ENCODE measurements at places on chromosomes 6 and 20.

DNA sequence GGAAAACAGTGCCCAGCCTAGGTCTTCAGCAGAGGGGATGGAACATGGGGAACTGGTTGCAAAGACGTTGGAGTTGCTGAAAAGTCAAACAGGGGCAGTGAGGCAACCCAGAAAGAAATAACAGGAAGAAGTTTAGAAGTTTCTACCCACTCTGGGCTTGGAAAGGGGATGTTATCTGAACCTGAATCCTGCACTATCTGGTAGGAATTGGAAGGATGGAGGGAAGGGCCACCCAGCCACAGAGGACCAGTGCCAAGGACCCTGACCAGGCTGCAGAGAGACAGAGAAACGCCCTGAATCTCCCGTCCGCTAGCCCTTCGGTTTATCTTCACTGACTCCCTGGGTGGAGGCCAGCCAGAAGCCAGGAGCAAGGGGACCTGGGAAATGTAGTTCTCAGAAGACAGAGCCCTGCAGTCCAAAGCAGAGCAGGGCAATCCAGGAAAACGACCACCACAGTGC is 217.3 kb upstream of the RREB1 start:
- DNase-seq, result no peak

DNA sequence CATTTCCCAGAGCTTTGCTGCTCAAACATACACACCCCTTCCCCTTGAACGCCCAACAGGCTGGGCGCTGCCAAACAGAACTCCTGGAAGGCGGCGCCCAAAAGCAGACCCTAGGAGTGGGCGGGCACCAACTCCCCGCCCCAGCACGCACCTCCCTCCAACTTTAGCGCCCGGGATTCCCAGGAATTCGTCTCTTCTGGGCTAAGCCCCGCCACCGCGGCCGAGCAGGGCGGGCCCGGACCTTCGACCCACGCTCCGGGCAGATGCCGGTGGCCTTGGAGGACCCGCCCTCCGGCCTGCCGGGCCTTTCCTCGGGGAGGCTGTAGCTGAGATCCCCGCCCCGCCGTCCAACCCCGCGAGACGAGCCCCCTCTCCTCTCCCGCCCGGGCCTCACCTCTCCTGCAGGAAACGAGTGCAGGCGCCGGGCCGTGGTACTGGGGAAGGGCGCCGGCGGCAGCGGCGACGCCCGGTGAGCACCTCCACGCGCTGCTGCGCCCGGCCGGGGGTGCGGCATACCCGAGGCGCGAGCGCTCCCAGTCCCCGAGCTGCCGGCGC is 659 bp downstream of the MCUR1 start:
- DNase-seq, result peak; percentile 87

GRCh38 chr6:13655700-13656099 is 40.6 kb downstream of the NOL7 start:
- no peak for DNase-seq

DNA sequence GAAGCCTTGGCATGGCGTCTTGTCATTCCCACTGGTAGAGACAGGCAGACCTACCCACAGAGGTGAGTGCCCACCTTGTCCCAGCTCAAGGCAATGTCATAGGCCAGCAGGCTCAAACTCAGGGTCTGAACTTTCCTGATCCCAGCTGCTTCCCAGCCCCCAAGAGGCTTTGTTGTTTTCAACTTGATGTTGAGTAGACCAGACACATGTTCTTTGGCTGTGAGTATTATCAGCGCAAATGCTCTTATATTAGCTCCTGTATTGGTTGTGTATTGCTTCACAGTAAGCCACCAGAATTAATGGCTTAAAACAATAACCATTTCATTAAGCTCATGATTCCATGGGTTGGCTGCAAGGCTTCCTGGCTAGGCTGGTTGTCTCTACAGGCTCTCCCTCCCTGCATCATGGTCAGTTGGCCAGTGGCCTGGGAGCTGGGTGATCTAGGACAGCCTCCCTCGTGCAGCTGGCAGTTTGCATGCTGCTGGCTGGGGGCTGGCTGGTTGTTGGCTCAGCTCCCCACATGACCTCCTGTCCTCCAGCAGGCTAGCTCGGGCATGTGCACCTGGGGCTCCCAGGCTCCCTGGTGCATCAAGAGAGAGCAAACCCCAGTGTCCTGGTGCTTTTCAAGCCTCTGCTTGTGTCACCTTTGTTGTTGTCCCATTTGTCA is 21.6 kb downstream of the TOX2 start:
- no peak for DNase-seq

GRCh38 chr6:169895926-169896761 is 144.7 kb downstream of the ERMARD start:
- no peak for DNase-seq

DNA sequence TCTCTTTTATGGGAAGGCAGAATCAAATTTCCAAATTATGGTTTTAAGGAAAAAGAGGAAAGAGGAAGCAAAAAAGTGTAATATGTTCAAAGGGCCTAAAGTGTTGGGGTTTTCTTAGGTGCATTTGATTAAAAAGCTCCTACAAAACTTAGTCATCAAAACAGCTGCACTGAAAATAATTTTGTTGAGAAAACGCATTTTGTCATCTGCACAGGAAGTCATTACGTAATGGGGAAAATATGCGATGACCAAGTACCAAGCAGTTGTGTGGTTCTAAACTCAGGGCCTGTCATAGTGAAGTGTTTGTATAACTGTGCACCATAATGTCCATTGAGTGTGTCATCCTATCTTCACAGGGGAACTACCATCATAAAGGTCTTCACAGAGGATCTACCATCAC is 15.6 kb downstream of the HAO1 start:
- no peak for DNase-seq

GRCh38 chr6:146297815-146298214 is 245.8 kb upstream of the RAB32 start:
- DNase-seq, result no peak

- DNase-seq, result no peak
These were observed 619.4 kb upstream of the CDH4 start for GRCh38 chr20:60632391-60633262.

DNA sequence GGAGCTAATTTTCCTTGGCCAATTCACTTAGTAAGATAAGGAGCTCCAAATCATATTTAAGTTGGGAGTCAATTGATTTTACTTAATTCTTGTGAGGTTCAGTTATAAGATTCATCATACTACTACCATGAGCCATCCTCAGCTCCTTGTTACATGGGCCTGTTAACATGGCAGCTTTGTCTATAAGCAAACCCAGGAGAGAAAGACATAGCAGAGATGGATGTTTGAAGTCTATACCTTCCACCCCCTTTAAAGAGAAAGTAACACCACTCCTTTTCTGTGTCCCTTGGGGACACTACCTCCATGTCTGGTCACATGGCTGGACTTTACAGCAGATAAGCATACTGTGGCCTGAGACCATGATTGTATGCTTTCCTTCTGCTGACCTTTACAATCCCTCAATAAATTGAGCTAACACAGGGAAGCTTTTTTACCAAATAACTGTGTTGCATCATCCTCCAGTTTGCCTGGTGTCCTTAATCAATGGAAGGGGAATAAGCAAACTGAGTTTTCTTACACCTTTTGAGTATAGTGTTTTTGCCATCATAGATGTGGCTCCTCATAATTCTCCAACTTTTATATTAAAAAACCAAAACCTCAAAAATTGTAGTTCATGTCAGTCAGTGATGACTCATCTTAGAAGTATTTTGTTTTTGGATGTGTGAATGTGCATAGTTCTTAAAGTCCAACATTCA is 9.8 kb upstream of the ZNFX1 start:
- DNase-seq, result no peak

- DNase-seq, result no peak
These were observed 62.2 kb downstream of the MYLK4 start for GRCh38 chr6:2688401-2689064.

DNA sequence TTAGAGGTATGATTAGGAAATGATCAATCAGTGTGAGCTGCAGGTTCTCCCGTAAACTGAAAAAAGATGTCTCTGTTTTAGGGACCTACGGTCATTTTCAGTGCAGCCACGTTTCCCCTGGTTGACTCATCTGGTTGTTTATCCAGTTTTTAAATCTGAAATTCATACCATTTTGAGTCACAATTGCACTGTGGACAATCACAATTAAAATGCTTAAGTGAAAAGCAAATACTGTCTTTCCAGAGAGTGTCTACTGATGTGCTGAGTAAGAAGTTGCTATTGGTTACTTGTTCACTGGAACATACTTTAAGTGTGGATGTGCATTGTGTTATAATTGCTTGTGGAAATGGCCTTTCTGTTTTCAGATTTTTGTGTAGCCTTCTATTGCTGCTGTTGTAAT is 305.1 kb upstream of the SASH1 start:
- no peak for DNase-seq

GRCh38 chr6:43932259-43933147 is 162.5 kb downstream of the VEGFA start:
- no peak for DNase-seq

GRCh38 chr6:24768361-24768760 is 6.4 kb upstream of the GMNN start:
- no peak for DNase-seq

DNA sequence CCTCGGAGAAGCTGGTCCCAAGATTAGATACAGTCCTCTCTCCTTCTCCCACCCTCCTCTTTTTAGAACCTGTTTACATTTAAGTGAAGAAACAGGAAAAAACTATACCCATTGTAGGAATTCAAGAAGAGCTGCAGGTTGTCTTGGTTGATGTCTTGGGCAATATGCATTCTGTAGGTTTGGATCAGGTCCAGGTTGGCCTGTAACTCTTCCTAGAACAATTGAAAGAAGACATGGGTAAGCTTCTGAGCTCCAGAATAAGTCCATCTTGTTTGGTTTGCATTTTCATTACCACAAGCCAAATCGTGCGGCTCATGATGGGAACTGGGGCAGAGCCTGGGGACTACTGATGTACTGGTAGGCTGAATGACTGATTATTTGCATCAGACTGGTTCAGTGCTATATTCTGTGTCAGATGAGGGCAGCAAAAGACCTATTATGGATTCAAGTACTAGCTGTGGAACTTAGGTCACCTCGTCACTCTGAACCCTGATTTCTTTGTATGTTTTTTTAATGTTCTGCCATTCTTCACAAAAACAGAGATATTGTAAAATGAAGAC is 20.3 kb upstream of the SLA2 start:
- no peak for DNase-seq

- no peak for DNase-seq
These were observed 40.9 kb downstream of the QRSL1 start for GRCh38 chr6:106670236-106670635.

GRCh38 chr6:139925894-139926641 is 551.6 kb upstream of the CITED2 start:
- peak; percentile 48 for DNase-seq

GRCh38 chr6:39330476-39330875 is 8.0 kb upstream of the KCNK16 start:
- DNase-seq, result no peak

- DNase-seq, result no peak
These were observed 56.1 kb upstream of the SGK1 start for GRCh38 chr6:134373993-134374392.

- DNase-seq, result no peak
These were observed 17.3 kb upstream of the MCUR1 start for GRCh38 chr6:13831615-13832014.

- DNase-seq, result no peak
These were observed 84.3 kb upstream of the IFNGR1 start for GRCh38 chr6:137303441-137303840.

DNA sequence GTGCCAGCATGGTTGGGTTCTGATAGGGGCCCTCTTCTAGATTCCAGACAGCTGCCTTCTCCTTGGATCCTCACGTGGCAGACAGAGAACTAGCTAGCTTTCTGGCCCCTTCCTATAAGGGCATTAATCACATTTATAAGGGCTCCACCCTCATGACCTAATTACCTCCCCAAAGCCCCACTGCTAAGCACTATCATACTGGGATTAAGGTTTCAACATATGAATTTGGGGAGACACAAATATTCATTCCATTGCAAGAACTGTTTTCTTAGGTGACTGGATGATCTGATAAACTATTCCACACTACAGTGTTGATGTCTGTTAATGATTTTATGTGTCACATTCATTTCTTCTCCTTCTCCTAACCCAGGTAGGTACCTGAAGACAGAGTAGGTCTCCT is 135.8 kb upstream of the COL21A1 start:
- no peak for DNase-seq

DNA sequence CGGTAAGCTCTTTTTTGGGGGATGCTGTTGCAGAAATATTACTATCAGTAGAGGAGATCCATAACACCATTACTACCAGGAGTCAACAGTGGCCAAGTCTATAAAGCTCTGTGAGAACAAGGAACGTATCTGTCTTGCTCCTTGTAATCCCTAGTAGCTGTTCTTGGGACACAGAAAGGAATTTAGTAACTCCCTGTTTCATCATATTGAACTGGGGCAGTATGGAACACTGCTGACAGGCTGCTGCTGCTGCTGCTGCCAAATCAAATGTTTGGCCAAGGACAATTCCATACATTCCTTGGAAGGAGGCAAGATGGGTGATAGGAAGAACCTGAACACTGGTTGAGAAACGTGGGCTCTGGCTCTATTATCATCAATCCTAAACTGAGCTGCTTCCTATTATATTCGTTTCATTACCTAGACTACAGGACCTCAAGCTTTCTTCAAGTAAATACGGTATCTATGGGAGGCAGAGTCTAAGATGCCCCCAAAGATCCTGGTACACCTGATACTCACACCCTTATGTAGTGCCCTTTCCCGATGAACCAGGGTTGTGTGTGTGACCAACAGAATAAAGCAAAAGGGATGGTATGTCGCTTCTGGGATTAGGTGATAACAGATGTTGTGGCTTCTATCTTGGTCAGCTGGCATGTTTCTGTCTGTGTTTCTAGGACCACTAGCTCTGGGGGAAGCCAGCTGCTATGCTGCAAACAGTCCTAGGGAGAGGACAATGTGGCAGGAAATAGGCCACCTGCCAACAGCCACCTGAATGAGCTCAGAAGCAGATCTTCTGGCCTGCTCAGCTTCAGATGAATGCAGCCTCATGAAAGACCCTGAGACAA is 39.5 kb downstream of the ELOVL5 start:
- DNase-seq, result no peak

DNA sequence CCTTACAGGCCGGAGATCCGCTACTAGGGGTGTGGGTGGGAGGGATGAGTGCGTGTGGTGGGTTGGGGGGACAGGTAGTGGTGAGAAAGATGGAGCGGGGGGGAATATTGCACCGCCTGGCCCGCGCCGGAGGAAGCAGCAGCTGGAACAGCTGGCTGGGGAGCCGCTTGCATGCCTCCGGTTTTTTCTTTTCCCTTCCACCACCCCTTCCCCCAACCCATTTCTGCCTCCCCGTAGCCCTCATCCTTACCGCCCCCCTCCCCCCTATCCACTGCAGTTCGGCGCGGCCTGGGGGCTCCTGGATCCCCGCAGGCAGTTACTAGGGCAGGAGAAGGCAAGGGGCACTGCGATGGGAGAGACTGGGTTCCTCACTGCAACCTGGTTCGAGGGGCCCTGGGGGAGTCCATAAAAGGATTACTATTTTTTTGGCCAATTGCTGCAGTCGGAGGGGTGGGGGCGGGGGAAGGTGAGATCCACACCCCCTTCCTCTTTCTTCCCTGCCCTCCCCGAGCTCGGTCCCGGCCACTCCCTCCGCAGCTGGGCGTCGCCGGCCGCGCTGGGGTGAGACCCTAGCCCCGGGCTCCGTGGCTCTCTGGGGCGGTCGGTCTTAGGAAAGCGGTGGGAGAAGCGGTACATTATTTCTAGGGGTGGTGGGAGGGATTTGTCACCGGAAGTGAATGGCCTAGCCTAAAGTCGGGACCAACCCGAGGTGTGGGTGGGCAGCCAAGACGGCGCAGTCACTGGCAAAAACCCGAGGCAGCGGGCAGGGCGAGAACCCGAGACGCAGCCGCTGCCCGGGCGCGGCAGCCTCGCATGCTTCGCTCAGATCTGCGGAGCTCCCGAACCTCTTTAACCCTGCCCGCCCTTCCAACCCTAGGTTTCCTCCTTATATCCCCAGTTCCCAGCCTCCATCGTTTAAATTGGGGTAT is 824 bp upstream of the TBCC start:
- peak; percentile 92 for DNase-seq

- DNase-seq, result no peak
These were observed 76.7 kb upstream of the ZFP64 start for GRCh38 chr20:52268184-52268749.

GRCh38 chr20:35009665-35010328 is 54.1 kb downstream of the MYH7B start:
- DNase-seq, result peak; percentile 27
